ENCODE measurements at places on chromosomes 6 and 20.

DNA sequence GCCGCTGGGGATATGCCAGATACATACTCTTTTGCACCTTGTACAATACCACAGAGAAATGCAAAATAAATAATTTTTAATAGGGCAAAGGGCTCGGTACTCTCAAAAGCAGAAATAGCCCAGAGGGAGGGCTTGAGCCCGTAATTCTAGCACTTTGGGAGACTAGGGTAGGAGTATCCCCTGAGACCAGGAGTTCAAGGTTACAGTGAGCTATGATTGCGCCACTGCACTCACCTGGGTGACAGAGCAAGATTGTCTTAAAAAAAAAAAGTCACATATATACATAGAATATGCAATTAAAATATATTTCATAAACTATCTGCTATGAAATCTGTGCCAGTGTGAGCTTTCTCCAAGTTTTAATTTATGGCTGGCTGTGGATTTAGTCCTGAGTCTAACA is 818 bp upstream of the TRMT11 start:
- peak; percentile 7 for DNase-seq

DNA sequence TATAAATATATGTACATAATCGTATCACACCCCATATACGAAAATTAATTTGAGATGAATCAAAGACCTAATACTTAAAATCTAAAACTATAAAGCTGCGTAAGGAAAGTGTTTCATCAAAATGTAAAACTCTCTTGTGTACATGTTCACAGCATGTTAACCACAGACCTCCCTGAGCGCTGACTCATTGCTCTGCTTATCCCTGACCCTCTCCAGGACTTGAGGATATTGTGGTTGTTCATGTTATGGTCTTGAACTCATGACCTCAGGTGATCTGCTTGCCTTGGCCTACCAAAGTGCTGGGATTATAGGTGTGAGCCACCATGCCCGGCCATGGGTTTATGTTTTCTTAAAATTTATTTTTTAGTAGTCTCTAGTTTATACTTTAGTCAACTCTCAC is 14.2 kb downstream of the FAM83B start:
- DNase-seq = no peak

DNA sequence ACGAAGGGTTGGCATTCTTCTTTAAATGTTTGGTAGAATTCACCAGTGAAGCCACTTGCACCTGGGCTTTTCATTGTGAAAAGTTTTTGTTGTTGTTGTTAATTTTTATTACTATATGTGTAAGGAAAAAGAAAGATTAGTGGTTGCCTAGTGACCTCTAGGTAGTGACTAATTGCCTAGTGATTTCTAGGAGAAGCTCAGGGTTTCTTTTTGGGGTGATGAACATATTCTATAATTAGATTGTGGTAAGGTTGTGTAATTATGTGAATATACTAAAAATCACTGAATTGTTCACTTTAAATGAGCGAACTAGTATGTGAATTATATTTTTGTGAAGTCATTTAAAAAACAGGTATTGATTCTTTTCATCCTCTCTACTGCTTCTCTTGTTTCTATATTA is 123.8 kb upstream of the TMEM170B start:
- no peak for DNase-seq

GRCh38 chr6:45415788-45416518 is 38.2 kb upstream of the SUPT3H start:
- DNase-seq = no peak
